ENCODE measurements at places on chromosomes 3 and 15. TPM values are rescaled to one million over a fixed set of nuclear protein-coding genes. Genes with fewer than 3 reads are reported as not detected.
A peak's percentile ranks its signal among the peaks of the same experiment; 100 is the strongest.

- peak; percentile 38 for DNase-seq
Measured at GRCh38 chr3:35965908-35966307, 326.6 kb downstream of the ARPP21 start.

- DNase-seq = peak; percentile 48
Measured at GRCh38 chr15:84598993-84599392, 1.8 kb upstream of the ZSCAN2 start.

GRCh38 chr15:40637221-40637745 lies 43.2 kb downstream of the KNL1 start:
- no peak for DNase-seq

GRCh38 chr15:31346367-31347066 lies 19.9 kb downstream of the KLF13 start:
- DNase-seq = no peak

DNA sequence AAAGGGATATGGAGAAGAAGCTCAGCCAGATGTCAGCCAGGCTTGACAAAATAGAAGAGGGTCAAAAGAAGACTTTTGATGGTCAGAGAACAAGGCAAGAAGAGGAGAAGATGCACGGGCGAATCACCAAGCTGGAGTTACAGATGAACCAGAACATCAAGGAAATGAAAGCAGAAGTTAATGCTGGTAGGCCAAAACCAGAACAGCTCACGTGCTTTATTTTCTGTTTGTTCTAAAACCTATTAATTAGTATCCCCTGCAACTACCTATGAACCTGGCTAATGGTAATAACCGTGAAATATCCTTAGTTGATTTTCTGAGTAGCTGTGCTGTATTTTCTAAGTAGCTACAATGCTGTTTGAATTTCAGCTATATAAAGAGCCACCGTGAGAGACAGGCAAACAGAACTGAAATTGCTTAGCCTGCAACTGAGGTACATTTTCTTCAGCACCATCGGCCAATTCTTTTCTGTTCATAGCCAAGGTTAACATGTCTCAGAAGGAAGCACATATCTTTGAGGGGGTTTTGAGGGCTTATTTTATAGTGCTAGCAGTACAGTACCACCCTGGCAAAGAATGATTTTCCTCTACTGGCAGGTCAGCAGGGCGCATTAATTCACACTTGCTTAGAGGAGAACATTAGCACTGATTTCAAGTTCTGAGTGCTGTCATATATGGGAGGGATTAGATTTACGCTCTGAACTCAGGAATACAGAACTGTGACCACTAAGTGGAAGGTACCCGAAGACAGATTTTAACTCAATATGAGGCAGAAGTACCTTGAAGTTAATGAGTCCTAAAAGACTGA lies 78.9 kb downstream of the FAM81A start:
- no peak for DNase-seq

GRCh38 chr3:51559411-51559888 lies 20.9 kb downstream of the RAD54L2 start:
- no peak for DNase-seq

- DNase-seq = no peak
Measured at GRCh38 chr3:105259496-105259895, 107.2 kb upstream of the ALCAM start.

DNA sequence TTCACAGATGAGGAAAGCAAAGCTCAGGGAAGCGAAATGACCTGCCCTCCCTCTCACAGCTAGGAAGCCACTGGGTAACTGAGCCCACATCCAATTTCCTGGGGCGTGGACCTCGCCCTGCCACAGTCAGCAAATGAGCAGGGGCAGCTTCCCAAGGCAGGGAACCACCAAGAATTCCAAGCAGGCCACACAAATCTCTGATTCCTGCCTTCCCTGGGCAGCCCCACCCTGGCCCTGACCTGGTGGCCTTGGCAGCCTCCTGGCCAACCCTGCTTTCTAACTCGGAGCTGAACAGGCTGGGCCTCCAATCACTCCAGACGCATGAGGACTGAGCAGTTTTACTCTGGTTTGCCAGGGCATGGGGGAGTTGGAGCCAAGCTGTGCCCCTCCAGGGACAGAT lies 203.7 kb upstream of the TLE3 start:
- no peak for DNase-seq

DNA sequence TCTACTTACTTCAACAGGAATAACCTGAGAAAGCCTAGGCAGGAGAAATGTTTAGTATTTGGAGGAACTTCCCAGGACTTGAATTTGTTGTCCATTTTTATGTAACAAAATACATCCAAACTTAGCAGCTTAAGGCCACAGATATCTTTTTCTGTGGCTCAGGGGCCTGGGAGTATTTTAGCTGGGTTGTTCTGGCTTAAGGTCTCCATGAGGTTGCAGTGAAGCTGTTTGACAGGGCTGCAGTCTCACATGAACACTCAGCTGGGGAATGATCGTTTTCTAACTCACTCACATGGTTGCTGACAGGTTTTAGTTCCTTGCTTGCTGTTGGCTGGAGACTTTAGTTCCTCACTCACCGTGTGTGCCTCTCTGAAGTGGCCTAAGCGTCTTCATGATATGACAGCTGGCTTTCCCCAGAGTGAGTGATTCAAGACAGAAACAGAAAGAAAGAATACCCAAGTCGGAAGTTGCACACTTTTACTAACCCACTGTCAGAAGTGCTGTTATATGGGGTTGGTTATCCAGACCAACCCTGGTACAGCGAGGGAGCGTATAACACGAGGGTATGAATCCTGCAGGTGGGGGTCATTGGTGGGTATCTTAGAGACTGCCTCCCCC lies 229.7 kb upstream of the TBL1XR1 start:
- DNase-seq = no peak

GRCh38 chr3:168342946-168343850 lies 247.5 kb upstream of the GOLIM4 start:
- peak; percentile 21 for DNase-seq

DNA sequence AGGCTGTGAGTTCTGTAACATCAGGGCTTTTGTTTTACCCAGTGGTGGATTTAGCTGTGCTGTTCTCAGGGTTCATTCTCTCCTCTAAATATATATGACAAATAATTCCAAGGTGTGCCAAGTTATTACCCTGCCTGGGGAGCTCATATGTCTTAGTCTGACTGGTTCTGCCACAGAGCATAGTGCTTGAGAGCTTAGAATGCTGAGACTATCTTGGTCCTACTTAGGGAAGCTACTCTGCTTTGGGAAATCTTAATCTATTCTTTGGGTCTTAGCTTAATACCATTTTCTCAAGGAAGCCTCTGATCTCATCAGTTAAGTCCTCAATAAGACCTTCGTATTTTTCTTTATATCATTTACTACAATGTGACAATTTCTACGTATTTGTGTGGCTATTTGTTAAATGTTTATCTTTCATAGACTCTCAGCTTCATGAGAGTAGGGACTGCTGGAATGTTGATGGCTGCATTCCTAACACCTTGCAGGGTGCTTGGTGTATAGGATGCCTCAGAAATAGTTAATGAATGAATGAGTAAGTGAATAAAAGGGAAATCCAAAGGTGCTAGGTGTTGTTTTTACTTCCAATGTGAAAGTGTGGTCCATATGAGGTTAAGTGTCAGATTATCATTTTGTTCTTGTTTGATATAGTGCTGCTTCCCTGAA lies 1.8 kb downstream of the OTOL1 start:
- DNase-seq = no peak

DNA sequence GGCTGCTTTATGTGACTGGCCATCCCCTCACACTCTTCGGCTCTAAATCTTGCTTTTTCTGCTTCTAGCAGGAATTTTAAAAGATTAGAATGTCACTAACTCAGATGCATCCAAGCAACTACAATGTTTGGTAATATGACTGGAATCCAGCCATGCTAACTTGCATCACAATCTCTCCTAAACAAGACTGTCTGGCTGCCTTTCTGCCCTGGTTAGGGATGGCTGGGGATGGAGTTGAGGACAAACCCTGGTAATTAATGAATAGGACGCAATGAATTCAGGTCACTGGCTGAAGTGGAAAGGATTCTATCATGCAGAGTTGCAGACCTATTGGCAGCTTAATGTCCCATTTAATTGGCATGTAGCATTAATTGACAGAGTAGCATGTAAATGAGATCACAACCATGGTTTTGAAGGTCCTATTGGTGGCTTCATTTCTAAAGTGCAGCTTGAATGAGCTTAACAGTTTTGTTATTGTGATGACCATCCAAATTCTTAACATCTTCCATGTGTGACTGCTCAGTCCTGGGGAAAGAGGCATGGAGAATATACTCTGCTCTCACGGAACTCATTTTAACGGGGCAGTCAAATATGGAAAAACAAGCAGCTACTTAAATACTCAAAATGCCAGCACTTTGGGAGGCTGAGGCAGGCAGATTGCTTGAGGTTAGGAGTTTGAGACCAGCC lies 21.7 kb downstream of the NMNAT3 start:
- DNase-seq = peak; percentile 16

DNA sequence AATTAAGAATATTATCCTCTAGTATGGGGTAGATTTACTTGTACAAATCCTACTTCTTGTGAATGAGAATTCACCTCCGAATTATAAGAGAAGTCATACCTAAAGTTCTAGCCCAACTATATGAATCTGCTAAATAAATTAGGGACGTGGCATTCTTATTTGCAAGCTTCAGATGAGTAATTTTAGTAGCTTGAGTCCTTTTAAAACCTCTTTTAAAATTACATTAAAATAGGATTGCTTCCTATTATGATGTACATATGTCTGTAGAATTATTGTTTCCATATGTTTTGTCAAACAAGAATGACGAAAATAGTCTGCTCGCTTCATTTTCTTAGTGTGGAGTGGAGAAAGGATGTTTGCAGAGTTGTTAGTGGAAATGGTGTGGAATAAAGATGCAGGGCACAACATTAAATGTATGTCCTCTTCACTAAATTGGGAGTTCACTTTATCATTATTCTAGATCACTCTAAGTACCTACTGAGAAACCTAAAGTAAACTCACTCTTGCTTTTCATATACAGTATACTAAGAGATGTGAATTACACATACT lies 59.4 kb downstream of the CMSS1 start:
- DNase-seq = no peak

DNA sequence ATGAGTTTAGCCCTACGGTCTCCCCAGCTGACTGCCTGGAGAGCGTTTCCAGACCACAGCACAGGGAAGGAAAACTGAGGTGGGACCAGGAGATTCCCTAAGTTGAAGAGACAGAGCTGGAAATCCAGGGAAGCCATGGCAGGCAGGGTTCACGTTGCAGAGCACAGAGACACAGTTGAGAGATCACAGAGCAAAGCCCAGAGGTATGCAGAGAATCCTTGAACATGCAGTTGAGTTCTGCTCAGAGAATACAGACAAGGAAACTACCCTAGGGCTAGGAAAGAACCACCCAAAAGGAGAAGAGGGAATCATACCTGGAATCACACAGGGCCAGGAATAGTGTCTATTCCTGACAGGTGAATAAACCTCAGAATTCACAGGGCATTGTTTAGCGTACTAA lies 14.3 kb downstream of the SLC28A1 start:
- no peak for DNase-seq

- DNase-seq = no peak
Measured at GRCh38 chr3:1381647-1382036, 288.8 kb downstream of the CNTN6 start.

DNA sequence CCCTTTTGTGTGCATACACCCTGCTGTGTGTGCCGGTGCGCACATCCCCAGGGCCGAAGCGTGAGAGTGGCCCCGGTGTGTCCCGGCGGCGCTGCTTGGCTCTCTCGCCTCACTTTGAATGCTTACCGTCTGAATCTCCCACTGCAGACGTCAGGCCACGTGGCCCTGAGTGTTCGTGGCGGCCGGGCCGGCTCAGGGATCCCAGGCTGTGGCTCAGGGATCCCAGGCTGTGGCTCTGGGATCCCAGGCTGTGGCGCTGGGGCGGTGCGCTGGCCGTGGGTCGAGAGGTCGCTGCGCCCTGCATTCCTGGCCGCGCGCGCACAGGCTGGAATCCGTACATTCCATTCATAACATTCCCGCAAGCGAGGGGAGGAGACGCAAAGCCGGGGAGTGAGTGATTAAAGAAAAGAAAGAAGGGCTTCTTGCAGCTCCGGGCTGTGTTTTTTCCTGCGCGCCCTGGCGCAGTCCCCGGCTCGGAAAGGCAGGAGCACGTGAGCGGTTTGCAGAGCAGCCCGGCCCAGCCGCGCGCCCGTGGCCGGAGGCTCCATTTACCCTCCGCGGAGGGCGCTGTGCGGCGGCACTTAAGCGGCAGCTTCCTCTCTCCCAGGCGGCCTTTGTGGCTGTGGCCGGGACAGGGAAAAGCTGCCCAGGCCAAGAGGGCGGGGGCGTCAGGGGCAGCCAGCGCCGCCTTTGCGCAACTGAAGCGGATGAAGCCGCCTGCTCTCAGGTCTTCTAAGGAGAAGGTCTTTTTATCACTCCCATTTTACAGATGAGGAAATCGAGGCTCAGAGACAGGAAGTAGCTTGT lies 87.0 kb upstream of the ALDH1L1 start:
- DNase-seq = peak; percentile 69

The PTX3 gene
- total RNA-seq = 0.90 TPM

The ZNF662 gene
- total RNA-seq = 1.3 TPM

The TMEM45A gene
- 6.5 TPM for total RNA-seq

The GRK7 gene
- total RNA-seq = not detected

The ARMC8 gene
- 29.5 TPM for total RNA-seq

The HHLA2 gene
- not detected for total RNA-seq

The TMEM62 gene
- 22.5 TPM for total RNA-seq
